ENCODE measurements at places on chromosomes 5 and 9.

DNA sequence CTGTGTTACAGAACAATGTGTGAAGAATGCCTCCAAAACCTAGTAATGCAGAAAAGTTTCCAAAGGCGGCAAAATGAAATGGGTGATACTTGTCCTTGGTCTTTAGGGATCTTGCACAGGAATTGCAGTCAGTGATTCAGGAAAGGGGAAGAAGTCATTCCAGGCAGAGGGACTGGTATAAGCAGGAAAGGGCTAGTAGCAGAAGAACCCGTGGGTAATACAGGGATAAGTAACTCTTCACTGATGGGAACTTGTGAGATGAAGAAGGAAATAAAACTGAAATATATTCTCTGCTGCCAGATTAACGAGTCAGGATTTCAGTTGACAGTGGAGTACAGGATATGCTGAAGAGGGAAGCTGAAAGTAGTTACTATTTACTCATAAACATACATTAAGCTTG, 1.2 kb downstream of the SRFBP1 start:
- peak; percentile 49 for DNase-seq

- no peak for DNase-seq
Measured at GRCh38 chr5:102114525-102115069, 181.5 kb downstream of the SLCO4C1 start.

GRCh38 chr9:36959681-36960574, 74.1 kb downstream of the PAX5 start:
- DNase-seq, result no peak

DNA sequence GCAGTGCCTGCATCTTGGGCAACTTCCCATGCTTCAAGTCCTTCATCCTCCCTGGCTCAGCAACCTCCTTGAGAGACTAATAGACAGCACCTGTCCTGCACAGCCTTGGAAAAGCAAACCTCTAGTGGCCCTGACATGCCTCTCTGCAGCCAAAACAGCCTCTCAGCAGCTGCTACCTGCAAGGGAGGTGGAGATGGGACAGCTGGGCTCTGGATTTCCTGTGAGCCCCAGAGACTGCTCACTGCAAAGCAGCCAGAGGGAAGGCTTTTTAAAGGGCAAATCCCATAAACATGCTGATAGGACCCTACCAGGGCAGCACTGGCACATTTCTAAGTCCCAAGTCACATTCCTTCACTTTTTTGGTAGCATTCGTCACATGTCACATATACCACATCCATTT, 31.5 kb upstream of the MYORG start:
- DNase-seq, result no peak
